ENCODE measurements at places on chromosomes 5 and 9.

DNA sequence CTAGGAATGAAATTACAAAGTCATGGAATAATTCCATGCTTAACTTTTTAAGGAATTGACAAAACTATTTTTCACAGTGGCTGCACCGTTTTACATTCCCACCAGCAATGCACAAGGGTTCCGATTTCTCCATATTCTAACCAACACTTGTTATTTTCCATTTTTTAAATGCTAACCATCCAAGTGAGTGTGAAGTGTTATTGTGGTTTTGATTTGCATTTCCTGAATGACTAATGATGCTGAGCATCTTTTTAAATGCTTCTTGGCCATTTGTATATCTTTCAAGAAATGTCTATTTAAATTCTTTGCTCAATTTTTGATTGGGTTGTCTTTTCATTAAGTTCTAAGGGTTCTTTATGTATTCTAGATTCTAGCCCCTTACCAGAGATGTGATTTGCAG lies 479.5 kb upstream of the SMARCA2 start:
- no peak for DNase-seq

DNA sequence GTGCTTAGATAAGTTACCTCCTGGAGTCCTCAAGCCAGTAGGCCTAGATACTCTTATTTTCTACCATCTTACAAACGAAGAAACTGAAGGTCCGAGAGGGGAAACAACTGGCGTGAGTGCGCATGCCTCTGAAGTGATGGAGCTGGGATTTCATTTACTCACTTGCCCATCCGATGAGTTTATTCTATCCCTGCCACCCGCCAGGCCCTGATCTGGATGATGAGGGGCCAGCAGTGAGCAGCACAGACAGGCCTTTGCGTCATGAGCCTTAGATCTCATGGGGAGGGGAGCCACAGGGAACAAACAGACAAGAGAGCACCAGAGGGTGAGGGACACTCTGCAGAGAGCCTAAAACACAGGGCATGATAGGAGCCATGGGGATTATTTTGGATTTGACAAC lies 34.1 kb upstream of the SLC2A8 start:
- DNase-seq = no peak

GRCh38 chr9:127360829-127361228 lies 36.1 kb upstream of the SLC2A8 start:
- DNase-seq = no peak

DNA sequence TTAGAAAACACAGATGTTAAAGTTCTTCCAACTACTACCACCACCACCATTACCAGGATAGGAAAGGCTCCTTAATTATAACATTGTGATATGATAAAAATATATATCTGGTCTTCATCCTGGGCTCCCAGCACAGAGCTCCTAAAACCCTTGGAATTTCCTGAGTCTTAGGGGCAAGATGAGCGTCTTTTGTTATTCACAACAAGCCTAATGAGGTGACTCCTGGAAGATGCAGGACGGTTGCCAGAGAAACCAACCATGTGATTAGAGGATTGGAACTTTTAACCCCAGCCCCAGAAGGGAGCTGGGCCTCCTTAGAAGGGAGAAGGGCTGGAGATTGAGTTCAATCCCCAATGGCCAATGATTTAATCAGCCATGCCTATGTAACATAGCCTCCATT lies 148.0 kb upstream of the ADRA1B start:
- no peak for DNase-seq

GRCh38 chr5:98798847-98799246 lies 25.4 kb downstream of the RGMB start:
- no peak for DNase-seq

GRCh38 chr5:100818340-100818739 lies 84.7 kb downstream of the ST8SIA4 start:
- no peak for DNase-seq

- no peak for DNase-seq
Observed at GRCh38 chr5:72662305-72662704, 154.2 kb upstream of the TNPO1 start.

DNA sequence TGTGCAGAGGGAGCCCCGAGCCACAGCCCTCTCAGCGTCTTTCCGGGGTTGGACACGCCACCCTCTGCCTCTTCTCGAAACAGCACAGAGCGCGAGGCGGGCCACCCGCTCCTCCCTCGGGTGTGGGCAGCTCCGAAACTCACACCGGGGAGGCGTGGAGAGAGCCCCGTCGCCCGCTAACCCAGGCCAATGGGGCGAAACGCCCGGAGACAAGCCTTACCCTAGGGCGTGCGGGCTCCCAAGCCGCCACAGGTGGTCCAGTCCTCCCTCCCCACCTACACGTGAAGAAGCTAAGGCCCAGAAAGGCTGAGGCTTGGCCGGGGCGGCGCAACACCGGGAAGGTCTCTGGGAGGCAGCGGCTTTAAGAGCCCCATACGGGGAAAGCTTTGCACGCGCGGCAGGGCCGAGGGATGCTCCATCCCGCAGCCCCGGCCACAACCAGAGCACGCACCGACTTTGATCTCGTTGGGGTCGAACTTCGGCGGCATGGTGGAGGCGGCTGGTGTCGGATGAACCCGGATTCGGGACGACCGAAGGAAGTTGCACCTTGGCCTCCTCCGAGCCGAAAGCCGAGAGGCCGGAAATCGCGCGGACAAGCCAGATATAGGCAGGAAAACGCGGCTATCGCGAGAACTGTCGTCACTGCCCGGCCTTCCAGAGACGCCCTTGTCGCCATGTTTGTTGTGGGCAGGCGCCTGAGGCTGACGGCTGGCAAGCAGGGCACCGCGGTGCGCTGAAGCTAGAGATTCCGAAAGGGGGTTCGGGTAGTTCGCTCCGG lies at the start of the genes LRSAM1 and RPL12:
LRSAM1 (plus strand) TSS at position 681 of the 778 bp plus-strand sequence. CDS start 3,018 bp downstream, outside the sequence.
RPL12 (minus strand) TSS at position 577 of the 778 bp plus-strand sequence; CDS start at position 488, 89 bp downstream.
- peak; percentile 98 for DNase-seq

- DNase-seq = no peak
Observed at GRCh38 chr5:171462136-171462927, 42.9 kb downstream of the FGF18 start.

GRCh38 chr9:79632060-79632459 lies 60.3 kb downstream of the TLE4 start:
- DNase-seq = no peak

- DNase-seq = no peak
Observed at GRCh38 chr5:78499485-78499884, 139.1 kb downstream of the SCAMP1 start.

DNA sequence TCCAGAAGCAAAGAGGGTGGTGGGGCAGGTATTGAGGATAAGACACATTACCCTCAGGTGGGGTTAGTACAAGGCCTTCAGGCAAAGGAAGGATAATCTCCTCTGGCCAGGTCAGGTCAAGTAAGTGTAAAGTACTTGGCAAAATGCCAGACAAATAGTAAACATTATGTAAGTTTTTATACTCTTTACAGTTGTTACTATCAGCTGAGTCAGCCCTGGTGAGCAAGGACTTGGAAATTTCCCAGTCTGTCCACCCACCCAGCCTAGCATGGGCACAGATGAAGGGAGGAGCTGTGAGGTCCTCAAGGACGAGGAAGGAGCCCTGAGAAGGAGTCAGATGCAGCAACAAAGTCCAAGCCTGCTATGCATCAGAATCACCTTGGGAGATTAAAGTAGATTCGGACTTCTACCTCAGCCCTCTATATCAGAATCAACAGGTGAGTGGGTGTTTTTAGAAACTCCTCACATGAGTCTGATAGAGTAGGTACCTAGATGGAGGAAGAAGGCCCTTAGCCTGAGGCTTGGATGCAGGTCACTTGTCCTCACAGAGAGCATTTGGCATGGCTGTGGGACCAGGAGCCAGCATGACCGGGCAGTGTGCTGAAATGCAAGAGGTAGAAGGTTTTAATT lies 50.2 kb upstream of the BARX1 start:
- DNase-seq = no peak

DNA sequence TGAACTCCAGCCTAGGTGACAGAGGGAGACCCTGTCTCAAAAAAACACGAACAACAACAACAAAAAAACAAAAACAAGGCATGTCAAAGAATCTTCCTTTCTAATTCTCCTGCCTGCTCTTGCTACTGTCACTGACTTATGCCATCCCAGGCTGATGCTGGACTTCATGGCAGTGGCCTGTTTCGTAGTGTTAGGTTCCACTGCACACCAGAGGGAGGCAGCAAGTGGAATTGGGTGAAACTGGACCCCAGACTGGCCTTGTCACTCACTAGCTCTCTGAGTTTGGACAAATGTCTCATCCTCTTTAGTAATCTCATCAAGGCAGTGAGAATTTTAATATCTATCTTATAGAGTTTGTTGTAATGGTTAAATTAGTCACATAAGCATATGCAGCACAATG lies 12.9 kb downstream of the NIM1K start:
- DNase-seq = no peak

DNA sequence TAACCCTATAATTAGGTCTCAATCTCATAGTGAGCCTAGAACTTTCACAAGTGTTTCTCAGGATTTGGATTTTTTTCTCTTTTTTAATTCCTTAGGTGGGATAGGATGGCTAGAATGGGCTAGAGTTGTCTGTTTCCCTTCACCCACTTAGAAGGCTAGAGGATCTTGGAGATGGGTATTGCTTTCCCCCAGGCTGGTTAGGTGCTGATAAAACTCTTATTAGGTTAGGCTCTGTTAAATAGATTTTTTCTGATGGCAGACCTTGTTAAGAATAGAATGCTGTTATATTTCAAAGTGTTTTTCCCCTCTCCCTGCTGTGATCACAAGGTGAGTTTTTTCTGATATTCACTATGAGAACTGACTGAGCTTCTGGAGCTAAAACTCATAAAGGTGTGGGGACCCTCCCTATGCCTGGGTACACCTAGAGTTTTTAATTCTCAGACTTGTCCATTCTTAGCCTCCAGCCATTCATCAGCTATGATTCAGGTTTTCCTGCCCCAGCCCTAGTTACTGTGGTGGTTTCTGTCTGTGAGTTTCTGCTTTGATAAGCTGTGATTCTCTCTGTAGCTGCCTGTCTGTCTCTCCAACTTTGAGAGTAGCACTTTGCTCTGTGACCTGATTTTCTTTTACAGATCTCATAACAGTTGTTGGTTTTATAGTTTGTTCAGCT lies 132.4 kb downstream of the HACD4 start:
- no peak for DNase-seq

- no peak for DNase-seq
Observed at GRCh38 chr9:31445960-31446359, 938.5 kb upstream of the ACO1 start.

DNA sequence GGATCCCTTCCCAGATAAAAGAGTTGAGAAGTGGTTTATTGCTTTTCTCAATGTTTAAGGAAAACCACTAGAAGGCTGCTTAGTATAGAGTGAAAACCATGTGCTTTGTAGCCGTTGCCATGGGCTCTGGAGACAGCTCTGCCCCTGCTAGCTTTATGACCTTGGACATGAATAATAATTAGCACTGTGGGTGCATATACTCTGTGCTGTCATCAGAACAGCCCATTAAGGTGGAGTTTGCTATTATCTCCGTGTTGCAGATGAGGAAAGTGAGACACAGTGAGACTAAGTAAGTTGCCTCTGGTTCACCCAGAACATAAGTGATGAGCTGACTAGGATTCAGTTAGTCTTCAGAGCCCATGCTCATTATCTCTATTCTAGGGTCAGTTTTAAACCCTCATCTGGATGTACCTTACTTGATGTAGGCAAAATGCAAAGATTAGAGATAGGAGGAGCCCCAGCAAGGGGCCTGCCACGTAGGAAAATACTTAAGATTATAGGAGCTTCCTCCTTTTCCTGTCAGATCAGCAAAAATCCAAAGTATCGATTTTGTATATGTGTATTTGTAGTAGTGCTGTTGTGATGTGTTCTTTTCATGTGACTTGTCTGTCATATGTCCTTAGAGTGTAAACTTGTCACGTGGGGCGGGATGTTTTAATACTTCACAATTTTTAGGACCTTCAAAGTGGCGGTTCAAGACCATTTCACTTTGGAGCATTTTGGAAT lies 102.5 kb downstream of the TLE4 start:
- DNase-seq = no peak

GRCh38 chr5:96316487-96316886 lies 116.6 kb downstream of the PCSK1 start:
- DNase-seq = no peak

- no peak for DNase-seq
Observed at GRCh38 chr5:97936231-97936630, 753.2 kb upstream of the RIOK2 start.

DNA sequence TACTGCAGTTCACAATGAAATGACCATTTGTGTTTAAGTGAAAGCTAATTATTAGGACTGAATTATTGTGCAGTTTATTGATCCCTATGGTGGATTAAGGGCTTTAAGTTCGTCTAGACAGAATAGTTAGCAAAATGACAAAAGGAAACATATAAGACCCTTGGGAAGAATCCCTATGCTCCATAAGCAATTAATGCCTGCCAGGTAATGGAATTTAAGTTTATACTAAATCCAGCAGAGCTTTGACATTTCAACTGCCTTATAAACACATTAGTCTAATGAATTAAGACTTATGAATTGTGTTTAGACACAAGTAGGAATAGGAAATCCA lies 640.0 kb upstream of the ARRDC3 start:
- no peak for DNase-seq

DNA sequence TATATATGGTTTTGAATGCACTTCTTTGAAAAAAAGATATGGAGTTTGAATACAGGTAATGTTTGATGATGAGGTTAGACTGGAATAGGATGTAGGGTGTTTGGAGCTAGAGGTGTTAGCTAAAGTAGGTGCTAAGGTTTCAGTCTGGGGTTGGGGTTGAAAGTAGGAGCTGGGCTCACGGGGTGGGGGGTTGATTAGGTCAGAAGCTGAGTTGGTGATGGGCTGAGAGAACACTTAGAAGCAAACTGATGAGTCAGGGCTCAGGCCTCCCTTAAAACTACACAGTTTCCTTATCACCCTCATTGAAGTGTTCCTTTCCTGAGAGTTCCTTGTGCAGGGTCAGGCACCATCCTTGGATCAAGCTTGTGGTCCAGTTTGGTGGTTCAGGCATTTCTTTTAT lies 308.8 kb upstream of the ADAMTS16 start:
- DNase-seq = no peak

- DNase-seq = no peak
Observed at GRCh38 chr5:176628406-176629228, 1.7 kb downstream of the SNCB start.

DNA sequence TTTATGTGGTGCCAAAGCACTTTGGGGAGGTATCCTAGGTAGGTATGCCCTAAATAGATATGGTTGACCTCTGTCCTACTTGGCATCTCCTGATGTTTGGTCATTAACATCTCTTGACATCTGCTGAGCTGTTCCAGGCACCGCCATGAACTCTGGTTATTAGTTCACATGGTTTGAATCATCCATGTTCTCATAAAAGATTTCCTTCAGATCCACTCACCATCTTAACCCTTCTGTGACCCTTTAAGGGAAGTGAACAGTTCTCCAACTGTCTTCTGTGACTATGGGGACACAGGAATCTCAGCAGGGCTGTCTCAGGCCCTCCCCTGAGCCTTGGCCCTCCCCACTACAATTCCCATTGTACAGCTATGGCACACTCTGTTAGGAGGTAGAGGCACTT lies 167.7 kb downstream of the CDH6 start:
- no peak for DNase-seq
